ENCODE measurements at places on chromosomes 1 and 21.
A peak's percentile ranks its signal among the peaks of the same experiment; 100 is the strongest.

DNA sequence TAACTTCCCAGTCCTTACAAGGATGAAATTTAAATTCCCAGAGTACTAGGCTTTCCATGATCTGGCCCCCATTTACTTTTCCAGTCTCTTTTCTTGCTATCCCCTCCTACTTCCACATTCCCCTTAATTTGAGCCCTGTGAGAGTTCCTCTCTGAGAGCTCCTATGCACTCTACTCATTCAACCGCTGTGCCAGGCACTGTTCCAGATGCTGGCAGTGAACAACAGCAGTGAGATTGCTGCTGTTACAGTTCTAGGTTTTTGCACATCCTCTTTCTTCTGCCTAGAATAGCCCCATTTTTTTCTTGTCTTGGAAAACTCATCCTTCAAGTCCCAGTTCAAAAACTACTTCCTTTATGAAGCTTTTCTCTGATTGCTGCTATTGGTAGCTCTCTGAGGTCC lies 18.8 kb downstream of the ATF6 start:
- no peak for DNase-seq

DNA sequence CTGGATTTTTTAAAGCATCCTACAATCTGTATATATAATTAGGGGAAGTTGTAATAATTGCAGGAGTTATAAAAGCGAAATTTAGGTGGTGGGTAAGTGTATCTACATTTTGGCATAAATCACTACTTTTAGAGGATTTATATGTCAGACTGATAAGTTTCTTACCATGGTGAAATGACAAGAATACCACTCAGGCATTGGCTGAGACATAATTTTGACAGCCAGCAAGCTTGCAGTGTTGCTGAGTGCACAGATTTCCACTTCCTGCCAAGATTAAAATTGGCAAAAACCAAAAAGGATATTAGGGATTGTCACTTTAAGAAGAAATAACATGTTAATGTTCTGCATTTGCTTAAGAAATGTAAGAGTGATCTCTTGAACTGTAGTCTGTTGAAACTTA lies 28.2 kb downstream of the NFIA start:
- no peak for DNase-seq

DNA sequence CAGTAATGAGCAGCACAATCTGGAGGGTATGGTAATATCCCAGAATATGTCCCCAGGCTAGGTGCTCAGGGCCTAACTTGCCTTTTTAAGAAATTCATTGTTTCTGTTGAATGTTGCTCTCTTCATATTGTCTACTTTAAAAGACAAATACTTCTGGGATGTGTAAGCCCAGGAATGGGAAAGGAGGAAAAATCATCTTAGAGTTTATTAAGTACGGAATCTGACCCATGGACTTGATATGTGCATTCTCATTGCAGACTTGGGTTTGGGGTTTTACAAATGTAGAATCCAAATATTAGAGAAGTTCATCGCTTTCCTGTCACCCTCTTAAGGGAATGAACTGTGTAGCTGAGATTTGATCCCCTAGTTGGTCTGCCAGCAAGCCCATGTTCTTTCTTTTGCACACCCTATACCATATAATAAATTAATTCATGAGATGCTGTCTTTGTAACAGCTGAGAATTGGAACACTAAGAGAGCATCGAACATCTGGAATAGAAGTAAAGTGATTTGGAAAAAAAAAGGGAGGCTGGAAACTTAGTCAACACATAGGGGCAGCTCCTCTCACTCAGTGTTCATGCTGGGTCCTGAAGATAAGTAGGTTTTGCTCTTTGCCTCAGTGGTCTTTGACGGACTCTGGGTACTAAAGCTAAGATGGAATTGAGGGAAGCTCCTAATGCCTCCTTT lies 235.8 kb upstream of the C1orf105 start:
- no peak for DNase-seq

DNA sequence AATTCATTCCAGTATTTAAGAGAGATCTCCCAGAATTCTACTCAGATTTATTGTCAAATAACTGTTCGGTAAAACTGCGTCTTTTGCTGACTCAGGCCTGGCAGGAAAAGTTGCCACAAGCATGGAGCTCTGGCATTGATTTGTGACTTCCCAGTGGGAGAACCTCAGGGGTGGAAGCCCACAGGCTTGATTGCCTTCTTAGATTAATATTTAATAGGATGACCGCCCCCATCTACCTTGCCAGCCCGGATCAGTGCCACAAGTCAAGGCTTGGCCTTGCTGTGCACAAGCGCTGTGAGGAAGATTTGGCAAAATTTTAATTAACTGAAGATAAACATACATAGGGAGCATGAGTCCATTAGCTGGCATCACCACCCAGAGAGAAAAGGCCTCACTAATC lies 93.5 kb downstream of the LRIG2 start:
- no peak for DNase-seq

DNA sequence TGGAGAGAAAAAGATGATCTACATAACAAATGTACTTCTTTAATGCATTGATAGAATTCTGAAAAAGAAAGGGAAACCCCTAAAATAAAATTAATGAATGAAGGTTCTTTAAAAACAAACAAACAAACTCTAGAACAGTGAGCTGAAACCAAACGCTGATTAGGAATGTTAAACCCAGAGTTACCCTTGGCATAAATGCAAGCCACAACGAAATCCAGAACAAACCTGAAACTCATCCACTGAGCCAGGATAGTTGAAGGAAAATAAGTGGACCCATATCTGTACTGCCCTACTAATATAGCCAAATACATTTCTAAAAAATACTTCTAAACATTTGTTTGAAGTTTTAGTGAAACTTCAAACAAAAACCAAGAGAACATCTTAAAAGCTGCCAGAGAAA lies 505.3 kb downstream of the TTLL7 start:
- DNase-seq = no peak

GRCh38 chr1:55331351-55331750 lies 116.2 kb upstream of the USP24 start:
- DNase-seq = no peak

GRCh38 chr1:152190589-152190988 lies 31.6 kb upstream of the RPTN start:
- DNase-seq = no peak

DNA sequence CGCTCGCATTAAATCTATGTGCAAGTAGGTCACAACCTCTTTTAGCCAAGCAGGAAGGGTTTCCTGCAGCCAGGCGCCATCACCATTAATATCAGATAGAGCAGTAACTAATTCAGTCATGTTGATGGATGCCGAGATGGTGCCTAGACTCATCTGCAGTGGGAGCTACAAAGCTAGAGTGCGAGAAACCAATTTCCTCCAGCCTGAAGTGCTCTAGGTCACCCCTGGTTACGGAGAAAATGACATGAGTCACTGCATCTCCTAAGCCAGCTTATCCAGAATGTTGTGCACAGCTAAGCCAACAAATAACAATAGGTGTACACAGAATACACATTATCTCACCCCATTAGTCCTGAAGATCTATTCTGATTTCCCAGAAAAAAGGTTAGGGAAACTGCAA lies 36.0 kb downstream of the OVAAL start:
- DNase-seq = peak; percentile 52

DNA sequence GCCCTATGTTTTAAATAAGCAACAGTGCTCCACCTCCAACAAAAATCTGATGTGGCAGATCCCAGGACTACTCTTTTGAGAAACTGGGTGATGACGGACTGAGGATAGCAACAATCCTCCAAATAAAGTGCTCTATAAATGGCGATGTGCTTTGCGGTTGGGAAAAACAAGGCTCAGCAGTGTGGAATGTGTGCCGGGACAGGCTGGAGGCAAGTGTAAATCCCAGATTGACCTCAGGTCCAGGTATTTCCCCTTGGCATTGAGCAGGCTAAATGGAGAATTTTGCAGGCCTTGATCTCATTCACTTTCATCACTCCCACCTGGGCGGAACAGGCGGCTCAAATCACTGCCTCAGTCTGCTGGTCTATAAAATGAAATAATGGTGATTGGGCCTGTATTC lies 35.1 kb downstream of the LRRC42 start:
- DNase-seq = no peak

DNA sequence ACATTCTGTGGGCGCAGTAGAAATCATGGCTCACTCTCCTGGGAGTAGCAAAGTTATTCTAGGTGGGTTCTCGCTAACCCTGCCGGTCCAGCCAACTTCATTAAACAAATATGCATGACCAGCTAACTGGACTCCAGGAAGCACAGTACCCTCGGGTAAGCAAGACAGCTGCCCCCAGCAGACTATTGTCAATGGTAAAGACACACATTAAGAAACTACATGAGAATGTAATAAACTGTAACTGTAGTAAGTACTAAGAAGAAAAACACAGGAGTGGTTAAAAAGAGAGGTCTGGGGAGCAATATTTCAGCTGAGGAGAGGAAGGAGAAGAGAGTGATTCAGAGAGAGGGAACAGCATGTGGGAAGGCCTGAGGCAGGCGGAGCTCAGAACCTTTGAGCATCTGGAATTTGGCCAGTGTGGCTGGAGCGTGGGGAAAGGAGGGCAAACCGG lies 7.4 kb downstream of the SLC2A5 start:
- DNase-seq = no peak

DNA sequence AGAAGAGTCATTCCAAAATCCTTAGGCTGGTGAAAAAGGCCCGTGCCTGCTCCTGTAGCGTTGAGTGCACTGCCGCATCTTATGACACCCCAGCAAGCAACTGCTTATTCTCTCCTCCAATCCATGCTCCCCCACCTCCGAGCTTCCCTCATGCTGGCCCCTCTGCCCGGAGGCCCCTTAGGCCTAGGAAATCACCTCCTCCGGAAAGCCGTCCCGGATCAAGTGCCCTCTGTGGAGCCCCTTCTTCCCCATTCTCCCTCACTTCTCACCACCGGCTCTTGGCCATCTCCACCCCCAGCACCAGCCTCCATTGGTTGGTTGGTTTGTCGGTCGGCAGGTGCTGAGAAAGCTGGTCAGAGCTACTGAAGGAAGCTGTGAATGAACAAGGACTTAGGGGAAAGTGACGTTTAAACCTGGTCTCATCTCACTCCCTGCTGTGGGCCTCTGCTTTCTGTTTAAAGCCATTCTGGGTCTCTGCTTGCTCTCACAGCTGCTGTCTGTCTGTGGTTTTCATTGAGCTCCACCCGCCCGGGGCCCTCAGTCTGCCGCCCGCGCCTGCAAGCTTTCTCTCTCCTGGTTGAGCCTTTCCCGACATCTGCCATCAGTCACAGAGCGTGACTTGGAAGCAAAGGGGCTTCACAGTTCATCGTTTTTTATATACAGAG lies 122.2 kb downstream of the KCNN3 start:
- DNase-seq = no peak

- no peak for DNase-seq
Measured at GRCh38 chr1:205441716-205442050, 14.2 kb downstream of the BLACAT1 start.

DNA sequence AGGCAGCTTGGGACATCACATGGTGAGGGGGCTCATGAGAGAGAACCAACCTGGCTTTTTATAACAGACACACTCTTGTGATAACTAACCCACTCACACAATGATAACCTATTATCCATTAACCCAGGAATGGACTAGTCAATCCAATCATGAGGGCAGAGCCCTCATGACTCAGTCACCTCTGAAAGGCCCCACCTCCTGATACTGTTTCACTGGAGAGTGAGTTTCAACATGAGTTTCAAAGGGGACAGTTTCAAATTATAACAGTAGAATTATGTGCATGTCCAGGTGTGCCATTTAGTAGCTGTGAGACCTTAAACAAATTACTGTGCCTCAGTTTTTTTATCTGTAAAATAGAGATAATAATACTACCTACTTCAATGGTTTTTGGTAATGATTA lies 47.6 kb upstream of the PPP2R5A start:
- no peak for DNase-seq

- DNase-seq = no peak
Measured at GRCh38 chr1:173297798-173298391, 90.8 kb upstream of the TNFSF4 start.

GRCh38 chr1:228750915-228751314 lies 15.6 kb downstream of the RHOU start:
- no peak for DNase-seq

DNA sequence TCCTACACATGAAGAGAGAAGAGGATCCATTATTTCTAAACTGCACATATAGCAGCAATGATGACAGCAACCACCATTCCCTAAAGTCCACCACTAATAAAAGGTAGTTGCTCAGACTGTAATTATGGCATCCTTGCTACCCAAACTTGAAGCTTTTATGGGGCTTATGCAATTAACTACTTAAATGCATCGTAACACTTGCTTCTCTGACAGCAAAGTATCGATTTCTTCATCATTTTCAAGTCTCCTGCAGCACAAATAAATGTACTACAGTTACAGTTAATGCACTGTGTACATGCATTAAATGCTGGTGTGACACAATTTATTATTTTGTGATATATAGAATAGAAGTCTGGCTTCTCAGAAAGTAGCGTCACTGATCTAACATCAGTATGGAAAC lies 241.7 kb downstream of the USH2A start:
- DNase-seq = no peak

DNA sequence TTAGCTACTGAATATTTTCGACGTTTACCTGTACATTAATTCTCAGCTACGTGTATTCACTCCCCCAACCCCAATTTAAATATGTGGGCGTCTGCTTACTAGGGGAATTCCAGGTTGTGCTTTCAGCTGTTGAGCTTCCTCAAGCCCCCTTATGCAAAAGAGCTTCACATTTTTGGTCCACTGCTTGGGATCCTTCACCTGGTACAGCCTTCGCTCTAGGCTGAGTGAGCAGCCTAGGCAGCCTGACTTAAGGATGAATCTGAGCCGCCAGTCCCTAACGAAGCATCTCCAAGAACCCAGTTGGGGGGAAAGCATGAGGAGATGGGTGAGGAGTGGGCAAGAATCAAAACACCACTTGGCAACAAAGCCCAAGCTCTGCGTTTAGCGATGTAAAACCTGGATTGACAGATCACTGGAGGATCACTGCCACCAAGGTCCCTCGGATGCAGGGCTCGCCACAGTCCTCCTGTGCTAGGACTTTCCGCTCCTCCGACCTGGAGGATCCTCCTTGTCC lies 674 bp downstream of the BCL10 start:
- no peak for DNase-seq
